ENCODE measurements at places on chromosomes 11 and 22.

- DNase-seq, result no peak
Observed at GRCh38 chr11:38971141-38971540, 2373.1 kb upstream of the RAG2 start.

DNA sequence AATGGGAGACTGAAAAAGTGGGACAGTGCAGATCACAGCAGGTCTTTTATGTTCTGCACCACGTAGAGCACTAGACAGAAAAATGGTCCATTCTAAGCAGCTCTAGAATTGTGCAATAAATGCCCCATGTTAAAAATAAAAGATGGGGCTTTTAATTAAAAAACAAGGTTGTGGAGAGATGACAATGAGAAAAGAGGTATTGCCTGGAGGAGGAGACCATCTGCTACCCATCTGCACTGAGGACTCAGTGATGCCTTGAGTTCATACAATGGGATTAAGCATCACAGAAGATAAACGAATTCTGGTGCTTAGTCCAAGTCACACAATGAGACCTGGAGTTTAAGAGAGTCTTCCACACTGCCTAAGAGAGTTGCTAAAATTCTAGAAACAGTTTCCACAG lies 73.6 kb downstream of the PAK1 start:
- no peak for DNase-seq

DNA sequence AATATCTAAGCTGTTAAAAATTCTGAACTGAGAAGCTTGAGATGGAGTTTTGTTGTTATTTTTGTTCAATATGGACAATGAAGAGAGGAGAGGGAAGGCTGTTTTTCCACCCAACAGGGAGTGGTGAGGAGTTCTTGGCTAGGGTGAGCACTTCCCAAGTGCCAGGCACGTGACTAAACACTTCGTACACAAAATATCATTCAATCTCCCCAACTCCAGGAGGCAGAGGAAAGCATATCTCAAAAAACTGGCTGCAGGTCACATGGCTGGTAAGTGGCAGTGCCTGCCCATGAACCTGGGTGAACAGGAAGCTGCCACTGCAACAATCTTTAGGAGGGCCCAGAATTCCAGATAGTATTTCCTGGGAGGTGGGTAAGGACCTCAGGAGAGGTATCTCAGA lies 11.6 kb downstream of the ELF5 start:
- DNase-seq, result no peak

- no peak for DNase-seq
Observed at GRCh38 chr11:34653851-34654482, 33.1 kb downstream of the EHF start.

DNA sequence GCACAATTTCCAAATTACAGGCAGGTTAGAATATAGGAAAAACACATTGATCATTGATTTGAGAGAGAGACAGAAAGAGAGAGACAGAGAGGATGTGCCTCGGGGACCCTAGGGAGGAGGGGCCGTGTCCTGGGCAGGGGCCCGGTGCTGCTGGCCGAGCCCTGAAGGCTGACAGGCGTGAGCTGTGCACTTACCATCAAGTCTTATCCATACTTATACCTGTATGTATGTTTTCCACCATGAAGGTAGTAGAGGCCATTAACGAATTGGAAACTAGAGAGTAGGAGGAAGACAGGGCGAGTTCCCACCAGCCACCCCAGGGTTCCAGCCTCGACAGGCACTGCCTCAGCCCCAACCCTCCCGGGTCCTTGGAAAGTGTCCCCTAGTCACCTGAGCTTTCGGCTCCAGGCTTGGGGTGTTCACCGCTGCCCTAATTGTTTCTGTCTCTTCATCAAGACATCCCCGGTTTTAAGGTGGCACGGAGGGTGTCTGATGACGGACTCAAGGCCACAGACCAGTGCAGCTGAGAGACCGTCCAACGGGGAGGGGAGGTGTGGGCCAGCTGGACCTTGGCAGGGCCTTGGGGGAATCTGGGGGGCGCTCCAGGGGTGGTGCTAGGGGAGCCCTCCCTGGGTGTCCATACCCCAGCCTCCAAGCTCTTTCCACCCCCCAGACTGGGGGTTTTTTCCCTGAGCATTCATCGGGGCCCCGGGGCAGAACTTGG lies 431.3 kb downstream of the TBC1D22A start:
- DNase-seq, result no peak

GRCh38 chr22:19782533-19782932 lies 22.0 kb downstream of the TBX1 start:
- DNase-seq, result no peak

DNA sequence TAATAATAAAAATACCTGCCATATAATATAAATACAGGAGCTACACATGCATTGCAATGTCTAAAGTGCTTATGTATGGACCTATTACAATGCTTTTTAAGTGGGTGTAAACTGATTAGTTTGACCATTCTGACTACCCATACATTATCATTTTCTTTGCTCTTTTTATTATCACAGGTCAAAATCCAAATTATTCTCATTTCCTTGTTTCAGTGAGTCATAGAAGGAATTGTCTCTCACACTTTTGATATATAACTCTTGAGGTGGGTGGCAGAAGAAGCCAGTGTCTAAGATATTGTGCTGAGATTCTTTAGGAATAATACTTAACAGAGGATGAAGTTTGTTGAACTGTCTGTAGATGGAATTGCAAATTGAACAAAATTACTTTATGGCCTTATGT lies 35.6 kb downstream of the GAS2 start:
- no peak for DNase-seq

DNA sequence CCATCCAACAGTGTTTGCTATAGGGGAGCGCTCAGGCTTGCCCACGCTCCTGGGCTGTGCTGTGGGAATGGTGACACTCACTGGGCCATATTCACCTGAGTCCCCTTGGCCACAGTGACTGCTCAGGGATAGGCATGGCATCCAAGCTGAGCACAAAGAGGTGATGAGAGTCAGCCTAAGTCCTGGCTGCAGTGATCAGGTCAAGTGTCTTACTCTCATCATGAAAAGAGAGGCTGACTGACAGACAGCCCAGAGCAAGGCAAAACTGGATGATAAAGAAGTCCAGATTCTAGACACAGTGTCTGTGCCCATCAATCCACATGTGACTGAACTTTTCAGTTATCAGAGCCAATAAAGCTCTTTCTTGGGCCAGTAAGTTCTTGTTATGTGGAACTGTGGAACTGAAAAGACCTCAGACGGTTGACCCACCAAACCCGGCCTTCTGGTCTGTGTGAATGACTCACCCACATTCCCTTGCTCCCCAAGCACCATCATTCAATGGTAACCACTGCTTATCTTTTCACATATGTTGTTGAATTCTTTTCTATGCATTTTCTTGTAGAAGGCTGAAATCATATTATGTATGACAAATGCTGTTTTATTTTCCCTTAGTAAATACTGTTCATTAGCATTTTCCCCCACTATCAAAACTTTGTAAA lies 43.2 kb upstream of the YPEL1 start:
- no peak for DNase-seq

GRCh38 chr11:123260511-123261211 lies 65.6 kb upstream of the CLMP start:
- no peak for DNase-seq

DNA sequence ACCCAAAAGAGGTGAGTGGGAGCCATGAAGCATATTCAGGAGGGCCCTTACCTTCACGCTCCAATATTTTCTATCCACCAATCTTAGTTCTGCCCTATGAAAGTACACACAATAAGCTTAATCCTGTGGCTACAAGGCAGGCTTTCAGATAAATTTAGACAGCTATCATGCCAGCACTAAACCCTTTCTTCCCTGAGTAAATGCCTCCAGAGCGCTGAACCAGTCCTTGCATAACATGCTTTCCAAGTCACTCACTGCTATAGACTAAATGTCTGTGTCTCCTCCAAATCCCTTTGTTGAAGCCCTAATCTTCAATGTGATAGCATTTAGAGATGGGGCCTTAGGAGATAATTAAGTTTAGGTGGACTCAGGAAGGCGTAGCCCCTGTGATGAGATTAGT lies 50.3 kb upstream of the FIBIN start:
- DNase-seq, result no peak

DNA sequence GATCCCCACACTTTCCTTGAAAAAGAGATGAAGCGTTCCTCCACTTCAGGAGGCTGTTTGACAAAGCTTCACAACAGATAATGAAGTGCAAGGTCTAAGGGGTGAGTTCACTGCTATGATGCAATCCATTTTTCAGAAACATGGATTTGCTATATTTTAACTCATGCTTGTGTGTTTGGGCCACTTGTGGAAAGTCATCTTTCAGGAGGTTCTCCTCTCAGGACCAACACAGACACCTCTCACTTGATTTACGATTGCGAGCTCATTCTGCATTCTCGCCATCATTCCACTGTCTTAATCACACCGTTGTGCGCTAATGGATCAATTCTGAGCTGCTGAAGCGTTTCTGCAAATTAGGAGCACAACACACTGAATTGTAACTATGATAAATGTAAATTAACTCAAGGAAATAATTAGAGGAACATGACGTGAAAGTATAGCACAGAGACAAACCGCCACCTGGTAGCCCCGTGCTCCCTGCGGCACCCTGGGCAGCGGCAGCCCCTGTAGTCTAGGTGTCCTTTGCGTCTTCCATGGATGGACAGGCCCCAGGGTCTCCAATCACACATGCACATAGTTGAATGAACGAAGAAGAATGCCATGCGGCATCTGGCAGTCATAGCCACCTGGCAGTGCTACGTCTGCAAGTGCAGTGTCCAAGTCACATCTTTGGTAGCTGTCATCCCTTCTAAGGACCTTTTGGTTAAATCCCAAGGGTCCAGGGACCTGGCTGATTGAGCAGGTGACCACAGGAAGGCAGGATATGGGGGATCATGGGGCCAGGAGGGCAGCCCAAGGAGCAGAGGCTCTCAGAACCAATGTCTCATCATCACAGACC lies 28.1 kb upstream of the RTL6 start:
- no peak for DNase-seq

DNA sequence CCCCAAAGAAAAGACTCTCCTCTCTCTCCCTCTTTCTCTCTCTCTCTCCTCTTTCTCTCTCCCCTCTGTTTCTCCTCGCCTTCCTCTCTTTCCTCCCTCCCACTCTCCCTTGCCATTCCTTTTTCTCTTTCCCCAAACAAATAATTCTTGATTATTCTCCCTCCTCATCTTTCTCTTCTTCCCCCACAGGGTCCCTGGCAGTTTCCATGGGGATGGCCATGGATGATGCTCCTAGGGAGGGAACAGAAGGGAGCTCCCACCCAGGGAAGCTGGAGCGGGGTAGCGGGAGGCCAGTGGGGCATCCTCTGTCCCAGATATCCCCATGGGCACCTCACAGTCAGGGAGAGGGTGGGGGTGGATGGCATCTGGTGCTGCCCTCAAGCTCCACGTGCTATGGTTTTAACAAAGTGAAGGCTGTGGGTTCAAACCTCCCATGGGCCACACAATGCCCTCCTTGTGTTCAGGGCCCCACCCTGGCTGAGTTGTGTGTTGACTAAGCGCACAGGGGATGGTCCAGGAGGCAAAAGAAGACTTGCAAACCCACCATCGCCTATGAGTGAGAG lies 266.4 kb downstream of the BUD13 start:
- DNase-seq, result no peak

DNA sequence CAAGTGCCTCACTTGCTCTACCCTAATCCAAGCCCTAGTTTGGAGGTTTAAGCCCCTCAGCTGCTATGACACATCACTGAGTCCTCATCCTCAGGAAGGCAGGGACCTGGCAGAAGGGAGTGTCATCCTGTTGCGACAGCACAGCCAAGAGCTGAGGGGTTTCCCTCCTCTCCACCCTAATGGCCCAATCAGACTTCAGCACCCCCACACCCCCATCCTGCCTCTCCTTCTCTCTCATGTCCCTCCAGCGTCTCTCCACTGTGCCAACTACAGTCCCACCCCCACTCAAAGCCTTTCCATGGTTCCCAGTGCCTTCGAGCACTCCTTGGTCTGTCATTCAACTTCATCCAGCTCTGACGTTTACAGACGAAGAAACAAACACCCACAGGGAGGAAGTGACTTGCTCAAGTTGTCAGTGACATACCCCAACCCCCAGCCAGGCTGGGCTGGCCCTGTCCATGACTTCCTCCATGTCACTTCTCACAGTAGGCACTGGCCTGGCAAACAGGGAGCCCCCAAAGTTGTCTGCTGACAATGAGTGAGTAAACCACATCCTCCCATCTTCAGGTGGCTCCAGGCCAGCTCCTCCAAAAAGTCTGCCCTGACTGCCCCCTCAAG lies 15.6 kb downstream of the ARAP1 start:
- no peak for DNase-seq

GRCh38 chr22:39429186-39429585 lies 27.6 kb upstream of the MGAT3 start:
- DNase-seq, result no peak

DNA sequence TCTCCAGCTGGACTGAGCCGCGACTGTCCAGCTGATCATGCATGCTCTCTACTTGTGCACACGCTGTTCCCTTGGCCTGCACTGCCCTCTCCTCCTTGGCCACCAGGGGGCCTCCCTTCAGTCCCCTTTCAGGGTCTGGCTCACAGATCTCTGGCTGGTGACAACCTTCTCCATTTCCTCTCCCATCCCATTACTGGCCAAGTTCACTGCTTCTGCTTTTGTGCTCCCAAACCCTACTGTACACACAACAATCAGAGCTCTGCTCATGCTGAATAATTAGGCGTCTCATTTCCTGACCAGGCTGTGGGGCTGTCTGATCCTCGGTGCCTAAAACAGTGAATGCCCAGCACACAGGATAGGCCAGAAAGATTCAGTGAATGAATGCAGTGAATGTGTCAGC lies 224.0 kb upstream of the NARS2 start:
- DNase-seq, result peak; percentile 27

GRCh38 chr11:74650498-74650897 lies 58.1 kb downstream of the POLD3 start:
- DNase-seq, result no peak

- no peak for DNase-seq
Observed at GRCh38 chr11:882596-882995, 28.0 kb downstream of the CHID1 start.

DNA sequence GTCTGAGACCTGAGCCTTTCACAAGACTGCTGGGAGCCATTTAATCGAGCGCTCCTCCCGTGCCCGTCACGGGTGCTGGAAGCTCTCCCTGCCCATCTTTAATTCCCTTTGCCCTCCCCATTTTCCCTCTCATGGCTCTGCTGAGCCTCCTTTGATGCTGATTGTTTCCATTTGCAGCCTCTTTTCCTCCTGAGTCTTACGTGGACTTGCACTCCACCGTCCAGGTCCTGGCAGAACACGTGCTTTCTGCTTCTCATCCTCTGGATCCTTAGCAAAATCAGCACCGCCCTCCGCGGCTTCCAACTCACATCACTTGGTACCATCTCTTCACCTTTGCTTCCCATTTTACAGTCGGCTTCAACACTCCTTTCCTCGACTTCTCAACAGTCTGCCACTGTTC lies 7.3 kb downstream of the IFT27 start:
- DNase-seq, result no peak

DNA sequence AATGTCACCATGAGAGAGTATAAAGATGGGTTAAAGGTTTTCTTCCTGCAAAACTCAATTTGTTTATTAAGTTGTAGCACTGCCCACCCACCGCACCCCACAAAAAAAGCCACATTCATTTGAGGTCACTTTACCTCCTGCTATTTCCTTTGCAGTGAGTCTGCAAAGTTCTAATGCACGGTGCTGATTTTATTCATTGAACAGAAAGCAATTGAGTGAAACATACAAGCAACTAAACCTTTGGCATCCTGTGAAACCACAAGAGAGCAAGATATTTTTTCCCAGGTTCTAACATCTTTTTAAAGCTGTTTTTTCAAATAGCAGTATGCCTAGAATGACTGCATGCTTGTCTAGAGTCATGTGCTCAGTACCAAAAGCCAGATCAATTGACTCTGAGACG lies 39.0 kb downstream of the RRAS2 start:
- DNase-seq, result no peak

- DNase-seq, result no peak
Observed at GRCh38 chr11:120688163-120688562, 176.6 kb downstream of the GRIK4 start.

All from NCI-H1105 (cell line).